ENCODE measurements at places on chromosomes 6 and 20.

GRCh38 chr6:97292671-97293070 lies 9.7 kb upstream of the MMS22L start:
- DNase-seq = no peak

DNA sequence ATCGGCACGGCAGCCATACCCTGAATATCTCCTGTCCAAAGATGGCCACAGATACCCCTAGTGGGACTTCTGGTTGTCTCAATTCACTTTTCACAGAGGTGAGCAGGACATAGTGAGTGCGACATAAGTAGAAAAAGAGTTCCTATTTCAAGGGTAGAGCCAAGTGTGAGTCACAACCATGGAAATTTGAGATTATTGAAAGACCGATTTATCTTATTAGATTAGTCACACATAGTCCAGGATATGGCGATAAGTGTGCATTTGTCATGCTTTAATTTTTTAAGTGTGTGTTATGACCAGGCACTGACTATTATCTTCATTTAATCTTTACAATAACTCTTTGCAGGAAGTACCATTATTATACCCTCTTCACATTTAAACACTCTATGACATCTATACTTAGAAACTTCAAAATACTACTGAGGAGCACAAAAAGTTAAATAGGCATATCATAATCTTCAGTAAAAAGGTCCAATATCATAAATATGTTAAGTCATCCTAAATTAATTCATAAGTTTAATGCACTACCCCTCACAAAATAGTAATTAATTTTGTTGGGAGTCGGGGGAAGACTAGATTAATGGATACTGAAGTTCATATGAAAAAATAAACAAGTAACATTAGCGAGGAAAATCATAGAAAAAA lies 13.4 kb upstream of the TNFAIP3 start:
- DNase-seq = no peak

DNA sequence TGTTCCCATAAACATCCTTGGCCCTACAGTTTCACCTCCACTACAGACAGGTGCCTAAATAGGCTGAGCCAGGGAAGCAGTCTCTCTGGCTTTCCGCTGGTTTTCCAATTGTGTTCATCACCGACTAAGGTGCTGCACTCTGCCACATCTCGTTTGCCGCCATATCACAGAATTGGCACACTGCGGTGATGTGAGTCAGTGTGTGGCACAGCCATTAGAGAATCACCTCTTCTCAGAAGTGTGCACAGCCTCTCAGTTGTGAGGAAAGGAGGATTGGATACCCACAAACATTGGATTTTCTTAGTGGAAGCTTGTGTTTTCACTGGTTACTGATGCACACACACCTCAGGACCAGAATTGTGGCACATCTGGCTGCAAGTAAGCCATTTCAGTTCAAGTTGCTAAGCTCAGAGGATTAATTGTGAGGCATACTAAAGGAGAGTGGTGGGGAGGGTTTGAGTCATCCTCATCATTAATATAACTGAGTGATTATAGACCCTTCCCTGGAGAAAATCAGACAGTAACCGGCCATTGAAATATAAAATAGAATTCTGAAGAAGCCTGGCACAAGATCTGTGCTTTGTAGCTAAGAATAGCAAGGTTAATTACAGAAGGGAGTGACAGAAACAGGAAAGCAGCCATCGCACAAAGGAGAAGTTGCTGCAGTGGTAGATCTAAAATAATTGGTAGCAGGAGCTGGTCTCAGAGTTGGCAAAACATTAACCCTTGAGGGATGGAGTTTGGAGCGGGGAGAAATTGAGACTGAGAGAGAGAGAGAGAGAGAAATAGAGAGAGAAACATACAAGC lies 506.9 kb downstream of the LMBRD1 start:
- DNase-seq = no peak

GRCh38 chr6:82097676-82098075 lies 149.9 kb downstream of the IBTK start:
- DNase-seq = no peak

DNA sequence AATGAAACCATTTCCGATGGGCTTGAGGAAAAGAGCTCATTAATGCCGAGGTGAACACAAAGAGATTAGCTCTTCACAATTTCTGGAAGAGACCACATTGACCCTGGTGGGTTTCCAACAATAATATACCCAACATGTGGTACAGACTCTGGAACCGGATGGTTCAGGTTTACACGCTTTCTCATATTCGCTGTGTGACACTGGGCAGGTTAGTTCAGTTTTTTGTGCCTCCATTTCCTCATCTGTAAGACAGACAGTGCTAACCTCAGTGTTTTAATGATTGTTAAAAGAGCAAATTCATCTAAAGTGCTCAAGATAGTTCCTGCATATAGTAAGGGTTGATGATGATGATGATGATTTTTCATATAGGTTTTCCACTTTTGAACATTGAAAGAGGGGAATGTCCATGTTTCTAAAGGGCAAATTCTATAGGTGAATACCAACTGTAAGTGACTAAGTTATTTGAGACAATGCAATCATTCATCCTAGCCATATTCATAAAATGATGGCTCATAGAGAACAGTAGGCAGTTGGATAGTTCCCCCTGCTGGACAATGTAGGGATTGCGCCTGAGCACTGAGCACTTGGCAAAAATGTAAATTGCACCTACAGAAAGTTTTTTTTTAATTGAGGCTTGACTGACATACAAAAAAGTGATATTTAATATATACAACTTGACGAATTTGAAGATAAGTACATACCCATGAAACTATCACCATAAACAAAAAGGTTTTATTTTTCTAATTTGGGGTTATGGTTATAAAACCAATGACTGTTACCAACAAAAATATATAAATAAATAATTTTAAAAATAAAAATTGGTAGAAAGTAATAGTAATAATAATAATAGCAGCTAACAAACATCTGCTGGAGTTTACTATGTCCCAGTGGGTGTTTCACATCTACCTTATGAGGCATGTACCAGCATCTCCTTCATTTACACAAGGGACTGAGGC lies 2.1 kb upstream of the PERP start:
- DNase-seq = peak; percentile 77

GRCh38 chr6:69663215-69663614 lies 133.6 kb downstream of the LMBRD1 start:
- DNase-seq = no peak

DNA sequence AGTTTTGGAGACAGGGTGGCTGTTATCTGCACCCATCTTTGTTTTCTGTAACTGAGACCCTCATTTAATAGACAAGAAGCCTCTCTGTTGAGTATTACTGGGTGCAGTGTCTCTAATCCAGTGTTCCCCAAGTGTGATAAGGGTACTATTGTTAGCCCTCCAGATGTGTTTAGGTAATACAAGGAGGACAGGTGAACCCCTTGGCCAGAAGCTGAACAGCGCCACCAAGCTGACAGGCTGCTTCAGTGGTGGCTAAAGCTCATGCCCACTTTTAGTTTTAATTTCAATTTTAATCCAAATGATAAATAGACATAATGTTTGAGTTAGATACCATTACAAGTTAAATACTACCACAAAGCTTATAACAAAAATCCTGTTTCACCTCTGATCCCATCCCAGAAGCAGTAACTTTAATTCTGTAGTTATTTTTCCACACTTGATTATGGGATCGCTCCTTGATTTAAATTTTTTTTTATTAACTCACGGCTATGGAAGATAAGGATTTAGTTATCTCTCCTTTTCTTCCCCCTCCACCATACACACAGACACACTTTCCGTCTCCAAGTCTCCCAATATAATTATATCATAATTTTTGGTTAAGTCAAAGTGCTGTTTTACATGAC lies 8.4 kb upstream of the STK35 start:
- peak; percentile 47 for DNase-seq

- DNase-seq = no peak
These were observed 38.7 kb downstream of the GSS start for GRCh38 chr20:34916774-34917354.

GRCh38 chr20:46255440-46256104 lies 52.7 kb downstream of the CDH22 start:
- peak; percentile 22 for DNase-seq

- no peak for DNase-seq
These were observed 25.1 kb upstream of the CCR6 start for GRCh38 chr6:167097770-167098169.
